ENCODE measurements at places on chromosomes 12 and 14.

DNA sequence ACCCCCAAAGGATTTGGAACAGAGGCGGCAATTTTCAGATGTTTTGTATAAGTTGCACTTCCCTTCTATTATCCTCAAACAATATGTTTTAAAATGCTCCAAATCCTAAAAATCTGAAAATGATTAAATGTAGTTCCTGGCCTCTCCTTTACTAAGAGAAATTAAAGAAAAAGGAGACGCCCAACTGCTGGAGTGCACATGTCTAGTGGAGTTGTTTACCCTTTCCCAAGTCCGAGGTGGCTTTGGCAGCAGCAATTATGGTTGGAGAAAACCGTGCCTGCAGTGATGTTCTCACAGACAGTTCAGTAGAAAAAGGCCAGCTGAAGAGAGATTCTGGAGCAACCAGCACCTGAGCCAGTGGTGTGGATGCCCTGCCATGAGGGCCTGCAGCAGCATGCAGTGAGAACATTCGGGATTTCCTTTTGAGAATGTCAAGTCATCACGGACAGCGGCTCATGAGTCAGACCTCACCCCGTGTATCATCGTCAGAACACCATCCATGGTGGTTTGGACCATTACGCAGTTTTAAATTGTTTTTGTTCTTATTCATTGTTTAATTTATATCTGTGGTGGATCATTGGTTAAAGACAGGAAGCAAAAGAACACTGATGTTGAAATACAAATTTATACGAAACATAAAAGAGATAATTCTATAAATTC lies 179.0 kb upstream of the KRR1 start:
- no peak for DNase-seq

DNA sequence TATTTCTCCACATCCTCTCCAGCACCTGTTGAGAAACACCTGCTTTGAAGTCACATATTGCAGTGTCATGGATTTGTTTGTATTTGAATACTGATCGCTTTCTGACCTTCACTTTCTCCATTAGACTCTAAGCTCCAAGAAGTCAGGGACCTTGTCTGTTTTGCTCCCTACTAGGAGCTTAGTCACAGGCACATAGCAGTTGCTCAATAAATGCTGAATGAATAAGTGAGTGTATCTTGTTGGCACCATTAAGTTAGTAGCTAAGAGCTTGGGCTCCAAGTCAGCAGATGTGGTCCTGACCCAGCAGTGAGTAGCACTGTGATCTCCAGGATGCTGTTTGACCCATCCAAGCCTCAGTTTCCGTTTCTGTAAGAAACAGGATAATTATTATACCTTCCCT lies 10.1 kb downstream of the MVK start:
- no peak for DNase-seq

DNA sequence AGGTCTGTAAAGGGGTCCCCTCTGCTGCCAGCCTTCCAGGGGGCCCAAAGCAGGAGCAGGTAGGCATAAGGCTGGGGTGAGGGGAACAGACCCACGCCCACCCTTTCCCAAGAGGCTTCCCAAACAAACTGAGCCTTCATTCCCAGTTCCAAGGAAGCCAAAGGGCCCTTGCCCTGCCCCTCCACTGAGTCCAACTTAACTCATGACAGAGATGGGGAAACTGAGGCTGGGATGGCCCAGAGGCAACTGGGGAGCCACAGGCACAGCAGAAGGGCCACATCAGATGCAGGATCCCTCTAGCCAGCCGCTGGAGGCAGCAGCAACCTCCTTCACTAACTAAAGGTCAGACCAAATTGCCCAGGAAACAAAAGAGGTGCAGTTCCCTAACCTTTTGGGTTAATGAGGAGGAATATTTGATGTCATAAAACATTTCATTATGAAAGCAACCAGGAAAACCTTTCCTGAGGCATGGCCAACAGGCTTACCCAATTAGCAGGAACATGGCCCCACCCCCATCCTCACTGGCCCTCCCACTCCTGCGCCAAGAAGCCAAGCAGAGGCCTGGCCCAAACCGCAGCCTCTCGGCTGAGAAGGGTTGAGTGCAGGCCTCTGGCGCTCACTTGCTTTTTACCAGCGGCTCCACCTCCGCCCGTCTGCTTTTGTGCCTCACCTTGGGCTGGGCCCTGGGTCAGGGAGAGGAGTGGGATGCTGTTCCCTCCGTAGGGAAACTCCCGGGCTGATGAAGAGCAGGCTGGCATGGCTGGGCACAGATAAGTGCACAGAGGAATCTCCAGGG lies 293.5 kb upstream of the RTL1 start:
- no peak for DNase-seq

DNA sequence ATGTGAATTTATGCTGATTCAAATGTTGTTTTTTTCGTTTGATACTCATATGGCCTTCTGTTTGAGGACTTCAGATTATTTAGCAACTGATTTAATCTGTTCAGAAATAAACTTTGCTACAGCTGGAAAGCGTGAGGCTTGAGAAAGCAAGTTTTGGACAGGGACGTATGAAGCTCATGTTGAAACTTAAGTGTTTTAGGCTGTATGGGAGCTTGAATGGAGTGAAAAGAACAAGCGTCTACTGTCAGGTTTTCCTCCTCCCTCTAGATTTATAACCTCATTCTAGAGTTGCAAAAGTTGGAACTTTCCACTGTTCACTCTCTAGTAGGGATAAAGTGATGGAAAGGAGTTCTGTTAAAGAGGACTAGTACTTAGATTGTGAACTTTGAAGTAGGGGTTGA lies 1.0 kb downstream of the PRPF39 start:
- no peak for DNase-seq

GRCh38 chr14:76771437-76771980 lies 10.2 kb downstream of the VASH1 start:
- no peak for DNase-seq

DNA sequence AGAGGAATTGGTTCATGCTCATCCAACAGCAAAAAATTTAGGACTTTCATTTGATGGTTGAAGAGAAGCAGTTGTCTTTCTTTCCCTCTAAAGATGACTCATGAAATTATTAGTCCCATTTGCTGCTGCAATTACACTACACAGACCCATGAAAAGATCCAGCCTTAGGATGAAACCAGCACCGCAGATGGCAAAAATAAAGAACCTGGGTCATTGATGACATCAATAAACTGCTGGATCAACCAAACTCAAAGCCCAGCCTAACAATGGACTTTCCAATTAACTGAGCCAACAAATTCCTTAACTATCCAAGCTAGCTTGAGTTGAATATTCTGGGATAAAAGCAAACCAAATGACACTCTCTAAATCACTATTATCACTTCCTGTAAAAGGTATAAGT lies 20.7 kb downstream of the DICER1 start:
- no peak for DNase-seq

DNA sequence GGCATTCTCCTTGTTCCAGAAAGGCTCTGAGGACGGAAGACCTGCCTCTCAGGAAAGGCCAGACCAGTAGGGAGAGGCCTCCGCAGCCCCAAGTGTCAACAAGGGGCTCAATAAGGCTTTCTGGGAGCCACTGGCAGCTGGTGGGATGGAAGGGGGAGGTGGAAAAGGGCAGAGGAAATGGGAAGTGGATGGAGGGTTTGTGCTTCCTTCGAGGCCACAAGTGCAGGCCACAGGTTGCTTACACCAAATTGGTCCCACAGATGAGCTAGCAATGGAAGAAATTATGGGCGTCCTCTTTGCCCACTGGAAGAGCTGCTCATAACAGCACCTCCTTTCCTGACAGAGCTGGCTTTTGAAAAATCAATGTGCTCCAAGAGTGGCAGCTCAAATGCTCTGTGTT lies 28.2 kb downstream of the P2RX4 start:
- no peak for DNase-seq

- no peak for DNase-seq
Measured at GRCh38 chr12:122250536-122250935, 15.8 kb downstream of the VPS33A start.

- DNase-seq: no peak
Measured at GRCh38 chr14:60107477-60107876, 15.8 kb downstream of the PCNX4 start.

DNA sequence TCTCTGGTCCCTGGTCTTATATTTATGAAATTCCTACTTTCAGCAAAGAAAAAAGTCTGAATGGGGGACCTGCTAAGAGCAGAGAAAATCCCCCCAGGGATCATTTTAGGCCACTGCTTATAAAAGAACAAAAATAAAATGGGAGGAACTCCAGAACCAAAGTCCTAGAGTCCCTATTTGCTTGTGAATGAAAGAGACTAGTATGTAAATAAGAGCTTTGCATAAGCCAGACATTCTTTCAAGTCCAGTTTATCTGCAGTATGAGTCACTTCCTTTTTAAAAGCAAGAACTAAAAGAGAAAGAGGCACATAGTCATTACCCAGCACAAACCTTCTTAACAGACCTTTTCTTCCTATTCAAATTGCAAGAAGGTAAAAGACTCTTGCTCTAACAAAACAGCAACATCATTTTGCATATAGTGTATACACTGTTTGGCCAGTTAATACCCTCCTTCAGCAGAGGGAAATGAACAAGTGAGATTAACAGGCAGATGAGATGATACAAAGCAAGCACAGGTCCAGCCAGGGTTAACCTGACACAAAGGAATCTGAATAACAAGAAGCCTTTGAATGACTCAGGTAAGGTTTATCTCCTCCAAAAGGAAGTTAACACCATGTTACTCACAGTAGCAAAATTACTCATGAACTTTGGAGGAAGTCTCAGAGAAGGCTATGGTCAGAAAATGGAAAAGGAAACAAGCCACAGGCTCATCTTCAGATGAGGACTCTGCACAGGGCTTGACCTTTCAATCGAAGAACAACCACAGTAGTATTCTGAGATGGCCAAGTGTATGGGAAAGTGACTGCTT lies 87.3 kb downstream of the PHLDA1 start:
- DNase-seq: no peak

DNA sequence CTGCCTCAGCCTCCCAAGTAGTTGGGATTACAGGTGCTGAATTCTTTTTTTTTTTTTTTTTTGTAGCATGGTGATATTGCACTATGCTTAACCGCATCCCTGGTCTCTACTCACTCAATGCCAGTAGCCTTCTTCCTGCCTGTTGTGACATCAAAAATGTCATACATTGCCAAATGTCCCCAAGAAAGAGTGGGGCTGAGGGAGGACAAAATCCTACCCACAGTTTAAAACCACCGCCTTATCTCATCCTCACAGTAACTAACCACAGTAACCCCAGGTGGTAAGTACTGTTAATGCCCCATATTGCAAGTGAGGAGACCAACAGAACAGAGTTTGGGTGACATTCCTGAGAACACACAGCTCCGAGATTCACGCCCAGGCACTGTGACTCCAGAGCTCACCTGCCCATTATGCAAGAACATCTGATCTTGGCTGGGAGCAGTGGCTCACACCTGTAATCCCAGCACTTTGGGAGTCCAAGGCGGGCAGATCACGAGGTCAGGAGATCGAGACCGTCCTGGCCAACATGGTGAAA lies 19.6 kb downstream of the MORN3 start:
- DNase-seq: no peak

DNA sequence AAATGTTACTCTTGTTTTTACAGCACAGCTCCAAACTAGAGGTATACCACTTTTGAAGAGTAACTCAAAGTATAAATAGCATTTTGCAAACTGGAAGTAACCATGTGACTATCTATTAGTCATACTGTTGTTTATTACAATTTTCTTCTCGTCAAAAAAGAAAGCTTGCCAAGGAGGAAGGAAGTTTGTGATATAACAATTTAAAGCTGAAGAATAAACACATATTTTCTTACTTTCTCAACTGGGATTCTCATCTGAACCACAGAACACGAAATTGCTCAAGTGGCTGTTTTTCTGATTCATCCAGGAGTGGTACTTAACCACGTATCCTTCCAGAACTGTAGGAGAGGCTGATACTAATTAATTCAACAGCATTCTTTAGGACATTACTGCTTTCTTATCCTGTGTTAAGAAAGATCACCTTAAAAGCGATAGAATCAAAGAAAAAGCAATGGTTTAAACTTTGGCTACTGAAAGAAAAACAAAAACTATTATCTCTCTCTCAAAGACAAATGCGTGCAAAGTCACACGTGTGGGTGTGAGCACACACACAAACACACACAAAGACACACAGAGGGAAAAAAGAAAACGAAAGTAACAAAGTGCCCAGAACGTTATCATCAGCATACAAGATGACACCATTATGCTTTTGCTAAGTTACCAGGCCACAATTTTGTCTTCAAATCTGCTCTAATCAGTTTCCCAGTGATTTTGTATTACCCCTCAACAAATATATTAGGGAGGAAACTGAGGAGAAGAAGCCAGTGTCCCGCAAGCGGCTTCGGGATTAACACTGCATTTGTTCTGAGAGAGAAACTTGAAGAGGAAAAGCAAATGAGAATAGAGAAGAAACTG lies at the start of gene CLEC2B:
TSS of gene CLEC2B (minus strand) at position 48 of the 855 bp plus-strand sequence.
- no peak for DNase-seq

DNA sequence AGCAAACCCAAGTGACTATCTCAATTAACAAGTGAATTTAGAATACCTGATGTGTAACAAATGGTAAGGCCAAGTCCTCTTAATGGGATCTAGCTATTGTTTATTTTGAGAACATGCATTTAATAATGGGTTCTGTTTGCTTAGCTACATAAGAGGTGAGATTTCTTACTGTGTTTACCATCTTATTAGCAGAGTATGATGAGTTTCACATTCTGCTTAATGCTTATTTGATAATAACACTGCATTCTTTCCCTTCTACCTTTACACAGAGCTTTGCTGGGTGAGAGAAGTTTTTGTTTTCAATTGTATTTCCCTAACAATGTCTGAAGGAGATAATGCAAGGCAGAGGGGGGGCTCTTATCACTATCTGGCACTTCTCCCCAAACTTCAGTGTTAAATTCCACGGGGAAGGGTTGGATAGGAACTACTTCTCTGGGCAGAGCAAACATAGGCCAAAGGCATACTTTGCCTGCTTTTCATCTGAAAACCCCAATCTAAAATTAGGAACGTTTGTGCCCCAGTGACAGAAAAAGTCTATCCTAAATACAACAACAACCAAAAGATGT lies 129.0 kb upstream of the ATXN7L3B start:
- no peak for DNase-seq

GRCh38 chr14:69573205-69573830 lies 1.4 kb downstream of the CCDC177 start:
- DNase-seq: no peak

GRCh38 chr14:96079066-96079465 lies 39.9 kb downstream of the C14orf132 start:
- no peak for DNase-seq

- no peak for DNase-seq
Measured at GRCh38 chr12:101925361-101925760, 48.0 kb downstream of the DRAM1 start.
